T-helper 2 cell treated with Interferon-gamma antibody and Interleukin-4, amounts not matched to agents 5 μg/mL and 100 μg/mL, for 36 hours (primary cell): ENCODE measurements at places on chromosomes 7 and 10.

DNA sequence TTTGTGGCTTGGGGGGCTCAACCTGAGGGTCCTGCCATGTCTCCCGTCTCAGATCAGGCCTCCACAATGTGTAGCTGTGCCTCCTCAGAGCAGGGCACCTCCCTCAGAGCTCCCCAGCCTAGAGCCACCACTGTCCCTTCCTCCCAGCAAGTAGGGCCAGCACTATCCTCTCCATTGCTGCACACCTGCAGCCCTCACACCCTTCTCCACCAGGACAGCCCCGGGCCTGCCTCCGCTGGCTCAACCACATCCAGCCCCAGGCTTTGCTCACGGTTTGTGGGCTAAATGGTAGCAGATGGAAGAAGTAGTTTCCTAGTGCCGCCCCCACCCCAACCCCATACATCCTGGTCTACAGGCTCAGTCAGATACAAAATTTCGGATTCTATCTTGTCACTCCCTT lies 10.1 kb downstream of the NFKB2 start:
- peaks cover 14% of the 10 kb centered on the region for H3K4me1 ChIP-seq
- peaks cover 10% of the 10 kb centered on the region for H3K36me3 ChIP-seq
- peaks cover 17% of the 10 kb centered on the region for H3K27me3 ChIP-seq
- no peak for DNase-seq

DNA sequence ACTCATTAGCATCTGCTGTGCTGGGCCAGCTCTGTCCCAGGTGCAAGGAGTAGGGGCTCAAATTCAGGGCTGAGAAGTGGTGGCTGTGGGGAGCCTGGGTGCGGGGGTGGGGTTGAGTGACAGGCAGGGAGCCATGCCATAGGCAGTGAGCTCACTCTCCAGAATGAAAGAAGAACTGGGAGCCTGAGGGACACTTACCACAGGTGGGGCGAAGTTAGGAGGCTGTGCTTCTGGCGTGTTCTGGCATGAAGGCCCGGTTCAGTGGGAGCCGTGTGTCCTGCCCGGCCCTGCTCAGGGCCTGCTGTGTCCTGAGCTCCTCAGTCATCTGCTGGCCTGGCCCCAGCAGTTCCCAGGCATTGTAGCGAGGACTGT lies 62.5 kb downstream of the MKI67 start:
- peaks cover 59% of the 10 kb centered on the region for H3K4me1 ChIP-seq
- peak overlapping the region; percentile 86 for H3K27ac ChIP-seq
- no peaks in the 10 kb centered on the region for H3K27me3 ChIP-seq
- peaks cover 63% of the 10 kb centered on the region for H3K36me3 ChIP-seq
- DNase-seq, result peak; percentile 33

DNA sequence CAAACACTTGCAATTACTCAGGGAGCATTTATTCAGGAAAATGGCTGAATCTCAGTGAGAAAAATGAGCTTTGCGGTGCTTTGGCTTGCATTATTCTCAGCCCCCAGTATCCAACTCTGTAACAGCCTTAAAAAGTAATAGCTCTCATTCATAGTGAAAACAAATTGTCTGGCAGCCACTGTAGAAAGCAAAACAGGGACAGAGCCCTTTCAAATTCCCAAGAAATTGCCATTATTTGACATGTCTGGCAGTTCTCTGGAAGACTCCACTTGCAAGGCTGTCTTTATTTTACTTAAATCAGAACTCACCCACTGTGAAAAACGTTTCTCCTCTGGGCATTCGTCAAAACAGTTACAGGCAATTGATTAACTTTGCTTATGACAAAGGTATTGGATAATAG lies 122.5 kb downstream of the NPSR1 start:
- no peaks in the 10 kb centered on the region for H3K36me3 ChIP-seq
- H3K4me1 ChIP-seq, result no peaks in the 10 kb centered on the region
- no peak for DNase-seq
- H3K27ac ChIP-seq, result no peak overlapping the region
- H3K4me3 ChIP-seq, result no peak overlapping the region
- H3K27me3 ChIP-seq, result no peaks in the 10 kb centered on the region

- no peak overlapping the region for H3K4me3 ChIP-seq
- no peak for DNase-seq
- H3K36me3 ChIP-seq, result no peaks in the 10 kb centered on the region
- no peak overlapping the region for H3K27ac ChIP-seq
Measured at GRCh38 chr7:106064316-106064715, 47.8 kb downstream of the SYPL1 start.

GRCh38 chr10:97810446-97810845 lies 38.6 kb upstream of the SFRP5 start:
- H3K4me1 ChIP-seq, result no peaks in the 10 kb centered on the region
- no peaks in the 10 kb centered on the region for H3K27me3 ChIP-seq
- no peak overlapping the region for H3K4me3 ChIP-seq
- no peak for DNase-seq

DNA sequence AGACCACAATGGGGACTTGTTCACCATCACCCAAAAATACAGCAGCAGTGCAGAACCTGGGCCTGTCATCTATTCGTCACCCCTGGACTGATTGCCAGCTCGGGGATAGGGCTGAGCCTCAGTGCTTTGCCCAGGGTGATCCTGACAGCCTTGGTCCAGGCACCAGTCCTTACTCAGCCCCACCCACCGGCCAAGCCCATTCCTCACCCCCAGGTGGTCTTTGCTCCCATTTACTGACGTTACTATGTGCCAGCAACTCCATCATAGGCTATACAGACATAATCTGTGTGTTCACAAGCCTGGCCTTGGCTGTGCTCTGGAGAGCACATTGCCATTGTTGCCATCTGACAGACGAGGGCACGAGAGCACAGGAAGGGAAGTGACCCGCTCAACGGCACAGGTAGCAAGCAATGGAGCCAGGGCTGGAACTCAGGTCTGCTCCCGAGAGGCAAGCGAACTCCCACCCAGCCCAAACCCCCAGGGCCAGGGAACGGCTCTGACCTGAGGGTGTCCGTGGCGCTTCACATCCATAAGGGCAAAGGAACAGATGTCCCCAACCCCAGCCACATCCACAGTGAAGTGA lies 6.8 kb downstream of the ATG9B start:
- peaks cover 15% of the 10 kb centered on the region for H3K36me3 ChIP-seq
- peak overlapping the region; percentile 68 for H3K27ac ChIP-seq
- H3K4me1 ChIP-seq, result peaks cover 43% of the 10 kb centered on the region
- no peak for DNase-seq

DNA sequence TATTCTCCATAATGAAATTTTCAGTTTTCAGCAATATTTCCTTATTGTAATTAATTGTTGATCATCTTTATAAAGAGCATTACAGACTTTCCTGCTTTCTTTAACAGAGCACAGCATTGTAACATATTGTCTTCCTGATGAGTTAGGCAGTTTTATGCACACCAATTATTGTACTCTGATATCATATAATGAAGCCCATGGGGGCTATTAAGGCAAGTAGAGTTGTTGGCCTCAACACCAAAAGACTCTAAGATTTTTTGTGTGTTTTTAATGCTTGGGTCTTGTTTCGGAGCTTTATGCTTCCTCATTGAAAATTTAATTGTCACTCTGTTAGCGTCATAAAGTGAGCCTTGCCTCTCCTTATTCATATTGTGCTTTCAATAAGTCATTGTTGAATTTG lies 49.2 kb upstream of the ARID5B start:
- no peak overlapping the region for H3K4me3 ChIP-seq
- H3K27me3 ChIP-seq, result peaks cover 2% of the 10 kb centered on the region
- peaks cover 2% of the 10 kb centered on the region for H3K4me1 ChIP-seq
- DNase-seq, result no peak
- H3K36me3 ChIP-seq, result no peaks in the 10 kb centered on the region

DNA sequence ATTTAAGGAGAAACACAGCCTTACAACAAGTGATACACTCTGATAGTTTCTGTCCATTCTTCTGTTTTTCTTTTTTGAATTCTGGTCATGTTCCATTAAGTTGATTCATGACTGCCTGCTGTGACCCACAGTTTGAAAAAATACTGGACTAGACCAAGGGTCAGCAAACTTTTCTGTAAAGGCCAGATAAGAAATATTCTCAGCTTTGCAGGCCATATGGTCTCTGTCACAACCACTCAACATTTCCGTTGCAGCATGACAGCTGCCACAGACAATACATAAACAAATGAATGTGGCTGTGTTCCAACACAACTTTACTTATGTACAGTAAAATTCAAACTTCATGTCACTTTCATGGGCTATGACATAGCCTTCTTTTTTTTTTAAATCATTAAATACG lies 156.7 kb downstream of the PLXNA4 start:
- no peak overlapping the region for H3K27ac ChIP-seq
- peaks cover 12% of the 10 kb centered on the region for H3K4me1 ChIP-seq
- no peak for DNase-seq
- peaks cover 69% of the 10 kb centered on the region for H3K27me3 ChIP-seq

GRCh38 chr10:132967540-132967939 lies 25.2 kb upstream of the CFAP46 start:
- H3K4me3 ChIP-seq, result no peak overlapping the region
- H3K4me1 ChIP-seq, result peaks cover 8% of the 10 kb centered on the region
- H3K27me3 ChIP-seq, result peaks cover 37% of the 10 kb centered on the region
- no peak for DNase-seq
- H3K27ac ChIP-seq, result no peak overlapping the region

DNA sequence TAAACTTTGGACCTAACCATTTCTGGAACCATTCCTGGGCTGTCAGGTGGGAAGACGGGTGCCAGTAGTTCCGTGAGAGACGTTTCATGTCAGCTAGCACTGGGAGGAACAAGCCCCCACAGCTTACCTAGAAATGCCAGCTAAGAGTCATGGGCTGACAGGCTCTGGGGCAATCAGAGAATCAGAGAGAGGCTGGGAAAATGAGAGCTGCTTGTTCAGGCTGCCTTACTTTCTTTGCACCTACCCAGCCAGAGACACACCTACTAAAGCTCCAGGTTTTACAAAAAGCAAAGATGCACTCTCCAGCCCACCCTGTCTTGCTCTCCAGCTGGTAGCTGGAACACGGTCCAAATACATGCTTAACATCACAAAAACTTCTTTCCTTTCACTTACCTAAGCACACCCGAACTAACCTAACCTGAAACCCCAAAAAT lies 688 bp downstream of the PTN start:
- no peaks in the 10 kb centered on the region for H3K36me3 ChIP-seq
- DNase-seq, result no peak
- no peaks in the 10 kb centered on the region for H3K4me1 ChIP-seq
- H3K4me3 ChIP-seq, result no peak overlapping the region

DNA sequence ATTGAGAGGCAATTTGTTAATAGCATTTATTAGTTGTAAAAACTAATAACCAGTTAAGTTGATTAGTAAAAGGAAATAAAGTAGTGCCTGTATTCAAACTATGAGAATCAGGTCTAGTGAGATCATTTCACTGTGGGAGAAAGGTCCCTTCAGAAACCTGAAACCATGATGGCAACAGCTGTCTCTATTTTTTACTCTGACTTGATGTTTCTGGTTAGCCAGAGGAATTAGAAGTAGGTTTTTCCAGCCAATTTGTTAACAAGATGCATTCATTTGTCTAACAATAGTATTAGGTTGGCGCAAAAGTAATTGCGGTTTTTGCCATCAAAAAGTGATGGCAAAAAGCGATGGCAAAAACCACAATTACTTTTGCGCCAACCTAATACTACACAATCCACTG lies 272.2 kb upstream of the YAE1 start:
- no peaks in the 10 kb centered on the region for H3K4me1 ChIP-seq
- no peak overlapping the region for H3K27ac ChIP-seq
- DNase-seq, result no peak
- H3K27me3 ChIP-seq, result no peaks in the 10 kb centered on the region
- H3K4me3 ChIP-seq, result no peak overlapping the region

GRCh38 chr10:56586461-56586891 lies 225.4 kb upstream of the ZWINT start:
- no peaks in the 10 kb centered on the region for H3K4me1 ChIP-seq
- no peak for DNase-seq
- no peaks in the 10 kb centered on the region for H3K36me3 ChIP-seq
- no peak overlapping the region for H3K4me3 ChIP-seq
- no peak overlapping the region for H3K27ac ChIP-seq
- H3K27me3 ChIP-seq, result no peaks in the 10 kb centered on the region

GRCh38 chr10:28837613-28838390 lies 160.5 kb downstream of the BAMBI start:
- no peaks in the 10 kb centered on the region for H3K36me3 ChIP-seq
- no peaks in the 10 kb centered on the region for H3K4me1 ChIP-seq
- no peak overlapping the region for H3K4me3 ChIP-seq
- H3K27ac ChIP-seq, result no peak overlapping the region
- DNase-seq, result no peak

- no peak overlapping the region for H3K4me3 ChIP-seq
- H3K4me1 ChIP-seq, result no peaks in the 10 kb centered on the region
- H3K36me3 ChIP-seq, result no peaks in the 10 kb centered on the region
- H3K27me3 ChIP-seq, result no peaks in the 10 kb centered on the region
- H3K27ac ChIP-seq, result no peak overlapping the region
Measured at GRCh38 chr7:120731271-120731670, 126.7 kb downstream of the TSPAN12 start.

GRCh38 chr7:123024989-123025758 lies 29.7 kb upstream of the TAS2R16 start:
- H3K4me1 ChIP-seq, result no peaks in the 10 kb centered on the region
- H3K27ac ChIP-seq, result no peak overlapping the region
- no peak for DNase-seq
- no peak overlapping the region for H3K4me3 ChIP-seq

DNA sequence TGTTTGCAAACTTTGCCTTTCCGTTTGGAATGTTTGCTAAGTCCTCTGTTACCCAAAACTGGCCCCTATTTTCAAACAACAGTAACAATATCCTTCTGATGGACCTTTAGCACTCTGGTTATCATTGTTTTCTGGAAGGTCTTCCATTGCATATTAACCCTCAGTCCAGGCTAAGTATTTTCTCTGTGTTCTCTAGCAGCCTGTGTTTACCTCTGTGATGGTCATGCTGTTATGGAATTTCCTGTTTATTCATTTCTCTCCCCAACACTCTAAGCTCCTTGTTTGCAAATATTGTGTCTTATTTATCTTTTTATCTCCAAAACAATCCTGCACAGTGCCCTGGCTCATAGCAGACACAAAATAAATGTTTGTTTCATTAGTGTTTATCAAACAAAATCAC lies 560.3 kb downstream of the ATRNL1 start:
- no peaks in the 10 kb centered on the region for H3K27me3 ChIP-seq
- no peak overlapping the region for H3K27ac ChIP-seq
- no peak for DNase-seq
- no peaks in the 10 kb centered on the region for H3K36me3 ChIP-seq

- peaks cover 37% of the 10 kb centered on the region for H3K36me3 ChIP-seq
- H3K4me1 ChIP-seq, result peaks cover 13% of the 10 kb centered on the region
- H3K27ac ChIP-seq, result peak overlapping the region; percentile 73
- peak overlapping the region; percentile 77 for H3K4me3 ChIP-seq
Measured at GRCh38 chr10:43607199-43607573, 948 bp downstream of the ZNF485 start.

DNA sequence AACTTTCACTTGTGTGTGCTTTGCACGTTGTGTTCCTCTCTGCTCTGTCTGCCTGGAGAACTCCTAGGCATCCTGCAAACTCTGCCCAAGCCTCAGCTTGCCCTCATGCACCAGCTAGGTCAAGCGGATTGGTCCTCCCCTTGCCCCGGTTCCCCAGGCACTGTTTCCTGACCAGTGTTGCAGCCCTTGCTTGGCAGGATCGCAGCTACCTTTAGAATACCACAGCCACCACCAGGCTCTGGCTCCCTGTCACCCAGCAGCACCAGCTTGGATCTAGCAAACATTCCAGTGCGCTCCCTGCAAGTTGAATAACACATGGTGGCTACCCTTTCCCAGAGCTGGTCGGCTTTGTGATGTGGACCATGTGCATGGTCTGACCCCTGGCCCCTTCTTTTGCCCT lies 19.0 kb downstream of the ZMIZ1 start:
- H3K36me3 ChIP-seq, result peaks cover 2% of the 10 kb centered on the region
- no peaks in the 10 kb centered on the region for H3K27me3 ChIP-seq
- H3K27ac ChIP-seq, result no peak overlapping the region
- DNase-seq, result no peak
- no peak overlapping the region for H3K4me3 ChIP-seq
